ENCODE measurements at places on chromosomes 1 and 21.

- DNase-seq: no peak
Measured at GRCh38 chr1:28370239-28371009, 884 bp downstream of the PHACTR4 start.

DNA sequence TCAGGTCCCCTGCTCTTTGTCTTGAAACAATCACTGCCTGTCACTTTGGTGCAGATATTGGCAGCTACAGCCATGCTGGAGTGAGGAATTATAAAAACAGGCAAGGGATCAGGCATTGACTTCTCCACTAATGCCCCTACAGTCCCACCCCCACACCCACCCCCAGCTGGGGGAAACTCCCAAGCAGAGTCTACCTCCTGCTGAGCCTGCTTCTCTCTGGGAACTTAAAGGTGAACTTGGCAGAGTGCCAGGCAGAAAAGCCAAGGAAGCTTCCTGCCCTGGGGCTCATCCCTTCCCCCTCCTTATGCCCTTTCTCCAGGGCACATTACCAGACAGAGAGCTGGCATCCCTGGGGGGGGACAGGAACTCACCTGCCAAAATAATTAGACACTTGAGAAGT lies 6.7 kb downstream of the NCMAP start:
- no peak for DNase-seq

DNA sequence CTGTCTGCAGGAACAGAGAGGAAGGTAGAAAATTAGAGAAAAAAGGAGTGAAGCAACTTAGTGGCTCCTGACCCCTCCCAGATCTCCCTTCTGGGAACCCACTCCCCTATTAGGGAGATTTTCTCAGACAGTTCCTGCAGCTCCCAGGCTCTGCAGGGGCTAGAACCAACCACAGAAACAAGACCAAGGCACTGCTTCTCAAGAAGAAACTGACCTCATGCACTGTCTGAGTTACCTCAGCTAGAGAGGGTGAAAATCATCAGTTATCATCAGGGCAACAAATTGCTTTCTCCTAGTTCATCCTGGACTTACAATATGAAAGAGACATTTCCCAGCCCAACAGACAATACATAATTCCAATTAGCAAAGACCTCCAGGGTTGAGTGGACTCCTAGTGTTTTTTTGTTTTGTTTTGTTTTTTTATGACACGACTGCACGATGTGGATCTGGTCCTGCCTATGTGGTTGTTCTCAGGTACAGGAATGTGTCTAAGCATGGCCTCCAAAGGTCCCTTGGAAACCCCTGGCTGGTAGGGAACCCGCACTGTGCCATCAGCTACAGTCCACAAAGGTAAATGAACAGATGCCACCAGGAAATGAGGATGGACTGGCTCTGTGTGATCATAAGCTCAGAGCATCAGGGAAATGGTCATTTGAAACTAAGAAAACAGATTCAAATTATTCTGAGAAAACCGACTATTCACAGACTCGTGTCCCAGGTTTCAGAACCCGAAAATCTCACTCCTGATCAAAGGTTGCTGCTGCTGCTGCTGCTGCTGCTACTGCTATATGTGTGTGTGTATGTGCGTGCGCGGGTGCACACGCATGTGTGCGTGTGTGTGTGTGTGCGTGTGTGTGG lies 65.3 kb downstream of the LAMC2 start:
- DNase-seq: no peak

- no peak for DNase-seq
Measured at GRCh38 chr1:232797856-232798510, 7.2 kb upstream of the MAP10 start.

DNA sequence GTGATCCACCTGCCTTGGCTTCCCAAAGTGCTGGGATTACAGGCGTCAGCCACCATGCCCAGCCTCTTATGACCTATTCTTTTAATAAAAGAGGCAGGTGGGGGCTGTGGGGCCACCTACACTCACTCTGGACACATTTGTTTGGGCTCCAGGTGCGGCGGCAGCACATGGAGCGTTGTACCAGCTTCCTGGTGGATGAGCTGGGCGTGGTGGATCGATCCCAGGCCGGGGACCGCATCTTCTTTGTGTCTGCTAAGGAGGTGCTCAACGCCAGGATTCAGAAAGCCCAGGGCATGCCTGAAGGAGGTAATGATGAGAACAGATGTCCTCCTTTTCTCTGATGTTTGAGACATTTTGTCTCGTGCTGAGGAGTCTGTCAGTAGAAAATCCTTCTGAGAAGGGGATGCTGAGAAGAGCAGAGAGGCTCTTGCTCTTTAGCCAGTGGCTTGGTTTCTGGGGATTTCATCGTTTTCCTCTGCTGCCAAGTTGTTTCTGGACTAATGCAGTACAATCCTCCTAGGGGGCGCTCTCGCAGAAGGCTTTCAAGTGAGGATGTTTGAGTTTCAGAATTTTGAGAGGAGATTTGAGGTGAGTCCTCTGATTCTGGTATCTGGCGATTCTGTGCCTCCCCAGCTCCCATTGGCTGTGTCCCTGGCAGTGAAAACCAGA lies 17.9 kb upstream of the MIIP start:
- no peak for DNase-seq

DNA sequence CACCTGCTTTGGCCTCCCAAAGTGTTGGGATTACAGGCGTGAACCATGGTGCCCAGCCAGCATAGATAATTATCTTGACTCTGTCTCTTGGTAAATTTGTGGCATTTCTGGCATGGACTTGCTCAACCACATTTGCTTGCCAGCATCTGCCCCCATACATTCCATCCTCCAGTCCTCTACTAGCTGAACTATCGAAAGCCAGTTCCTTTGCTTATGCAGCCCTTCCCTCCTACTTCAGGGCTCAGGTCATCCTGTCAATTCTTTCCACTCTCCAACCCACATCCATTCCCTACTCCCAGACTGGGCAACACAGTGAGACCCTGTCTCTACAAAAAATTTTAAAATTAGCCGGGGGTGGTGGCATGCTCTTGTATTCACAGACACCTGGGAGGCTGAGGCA lies 13.0 kb upstream of the UQCRHL start:
- DNase-seq: no peak
